Central memory CD4-positive, alpha-beta T cell (primary cell): ENCODE measurements at places on chromosomes 11 and 22.

DNA sequence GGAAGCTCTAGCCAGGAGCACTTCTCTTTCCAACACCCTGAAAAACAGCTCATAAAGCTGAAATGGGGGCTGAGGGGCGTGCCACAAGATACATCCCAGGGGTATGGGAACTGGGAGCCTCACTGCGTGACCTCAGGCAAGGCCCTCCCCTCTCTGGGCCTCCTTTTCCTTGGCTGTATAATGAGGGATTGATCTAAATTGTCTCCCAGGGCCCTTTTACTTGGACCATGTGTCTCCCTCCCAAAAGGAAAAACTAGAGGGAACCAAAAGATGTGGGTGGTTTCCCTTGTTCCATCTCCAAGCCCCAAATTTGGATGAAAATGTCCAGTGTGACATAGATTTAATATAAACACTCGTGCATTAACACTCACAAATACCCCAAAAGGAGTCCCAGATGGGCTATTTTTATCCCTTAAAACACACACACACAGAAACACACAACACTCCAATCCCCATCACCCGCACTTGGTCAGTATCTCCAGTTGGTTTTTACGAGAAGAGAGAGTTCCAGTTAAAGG is 25.9 kb upstream of the SMTN start:
- no peak for DNase-seq

DNA sequence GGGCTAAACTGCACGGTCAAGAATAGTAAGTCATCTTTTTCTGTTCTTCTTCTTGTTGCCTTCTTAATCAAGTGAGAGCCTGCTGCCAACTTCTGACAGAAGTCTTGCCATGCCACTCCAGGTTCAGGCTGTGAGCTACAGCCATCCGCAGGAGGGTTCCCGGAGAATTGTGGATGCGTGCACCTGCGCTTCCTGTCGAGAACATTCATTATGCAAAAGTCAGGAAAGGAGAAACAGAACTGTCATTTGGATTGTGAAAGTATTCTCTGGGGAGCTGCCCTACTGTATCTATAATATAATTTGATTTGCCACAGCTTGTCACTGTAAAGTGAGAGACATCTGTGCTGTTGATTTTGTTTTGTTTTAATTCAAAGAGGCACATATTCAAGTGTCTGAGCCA is 12.3 kb downstream of the IL17RA start:
- DNase-seq = no peak

DNA sequence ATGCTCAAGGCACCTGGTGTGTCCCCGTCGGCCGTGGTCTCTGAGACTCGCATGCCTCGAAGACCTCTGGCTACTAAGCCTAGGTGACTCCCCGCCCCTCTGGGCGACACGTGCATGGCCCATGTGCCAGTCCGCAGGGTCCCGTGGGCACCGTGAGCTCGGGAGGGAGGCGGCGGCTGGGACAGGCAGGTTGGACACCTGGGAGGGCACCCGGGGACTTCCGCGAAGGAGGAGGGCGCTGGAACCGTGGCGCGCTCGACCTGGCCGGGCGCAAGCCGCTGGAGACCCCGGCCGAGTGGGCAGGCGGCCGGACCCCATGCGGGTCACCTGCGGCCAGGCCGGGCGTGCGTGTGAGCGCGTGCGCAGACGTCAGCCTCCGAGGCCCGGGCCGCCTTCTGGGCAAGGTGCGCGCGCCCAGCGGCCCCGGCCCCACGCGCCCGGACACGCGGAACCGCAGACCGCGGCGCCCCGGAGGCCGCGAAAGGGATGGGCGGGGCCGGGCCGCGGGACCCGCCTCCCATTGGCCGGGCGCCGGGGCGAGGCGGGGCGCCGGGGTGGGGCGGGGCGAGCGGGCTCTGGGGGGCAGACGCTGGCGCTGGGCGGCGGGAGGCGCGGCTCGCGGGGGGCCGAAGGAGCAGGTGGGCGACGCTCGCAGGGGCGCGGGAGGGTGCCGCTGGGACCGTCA is 579 bp upstream of the RASD2 start:
- peak; percentile 48 for DNase-seq

- DNase-seq = no peak
Observed at GRCh38 chr11:88312628-88313027, 24.9 kb downstream of the CTSC start.

DNA sequence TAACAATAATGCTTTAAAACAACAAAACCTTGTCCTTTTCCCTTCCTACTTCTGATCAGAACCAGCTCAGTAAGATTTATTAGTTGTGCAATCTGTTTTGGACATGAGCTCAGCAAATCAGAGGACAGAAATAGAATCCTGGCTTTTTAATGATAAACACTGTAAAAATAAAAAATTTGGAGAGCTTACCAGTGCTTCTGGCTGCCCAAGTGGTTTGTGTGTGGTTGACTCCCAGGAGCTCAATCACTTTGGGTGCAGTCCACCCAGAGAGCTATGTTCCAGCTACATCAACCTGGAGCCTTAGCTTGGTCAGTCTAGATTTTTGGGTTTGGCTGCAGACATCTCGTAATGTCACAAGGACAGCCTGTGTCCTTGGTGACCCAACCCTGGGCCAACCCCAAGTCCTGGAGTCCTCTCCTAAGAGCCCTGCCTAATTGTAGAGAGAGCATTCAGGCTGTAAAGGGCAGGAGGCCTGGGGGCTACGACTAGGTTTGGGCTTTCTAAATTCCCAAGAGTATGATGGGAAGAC is 28.5 kb downstream of the CD44 start:
- DNase-seq = no peak

- DNase-seq = no peak
Observed at GRCh38 chr11:71304045-71304444, 51.7 kb upstream of the SHANK2 start.

DNA sequence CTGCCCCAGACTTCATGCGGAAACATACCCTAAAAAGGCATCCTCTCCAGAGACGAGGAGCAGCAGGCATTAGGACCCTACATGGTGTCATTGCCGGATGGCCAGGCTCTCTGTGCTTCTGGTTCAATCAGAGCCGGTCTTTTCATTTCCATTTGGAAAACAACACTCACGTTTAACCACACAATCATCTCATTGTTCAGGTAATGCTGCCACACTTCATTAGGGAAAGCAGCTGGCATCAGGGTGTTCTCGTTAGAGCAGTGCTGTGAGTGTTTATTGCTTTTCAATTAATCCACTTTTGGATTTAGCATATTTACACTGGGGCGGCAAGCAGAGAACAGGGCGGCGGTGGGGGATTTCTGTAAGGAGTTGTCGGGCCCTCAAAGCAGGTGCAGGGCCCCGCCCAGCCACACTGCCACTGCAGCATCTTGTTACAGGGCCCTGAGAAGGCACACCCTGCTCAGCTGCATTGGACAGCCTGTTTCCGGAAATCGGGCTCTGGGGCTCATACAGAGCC is 338.6 kb downstream of the SHANK2 start:
- DNase-seq = no peak

DNA sequence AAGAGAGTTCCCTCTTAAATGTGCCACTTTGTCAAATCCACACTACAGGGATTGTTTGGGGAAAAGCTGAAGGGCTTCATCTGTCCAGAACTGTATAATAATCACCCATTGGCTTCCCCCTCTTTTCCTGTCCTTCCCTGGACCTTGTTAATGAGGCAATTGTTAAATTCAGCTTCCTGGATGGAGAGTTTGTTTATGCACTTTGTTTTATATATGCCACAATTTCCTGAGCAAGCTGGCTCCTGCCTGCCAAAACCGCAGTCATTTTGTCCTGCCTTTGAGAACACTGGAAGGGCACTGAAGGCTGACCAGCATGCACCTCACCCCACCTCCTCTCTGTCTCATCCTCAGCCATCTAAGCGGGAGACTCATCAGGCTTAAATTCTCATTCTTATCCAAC is 86.2 kb downstream of the MSANTD4 start:
- DNase-seq = no peak

DNA sequence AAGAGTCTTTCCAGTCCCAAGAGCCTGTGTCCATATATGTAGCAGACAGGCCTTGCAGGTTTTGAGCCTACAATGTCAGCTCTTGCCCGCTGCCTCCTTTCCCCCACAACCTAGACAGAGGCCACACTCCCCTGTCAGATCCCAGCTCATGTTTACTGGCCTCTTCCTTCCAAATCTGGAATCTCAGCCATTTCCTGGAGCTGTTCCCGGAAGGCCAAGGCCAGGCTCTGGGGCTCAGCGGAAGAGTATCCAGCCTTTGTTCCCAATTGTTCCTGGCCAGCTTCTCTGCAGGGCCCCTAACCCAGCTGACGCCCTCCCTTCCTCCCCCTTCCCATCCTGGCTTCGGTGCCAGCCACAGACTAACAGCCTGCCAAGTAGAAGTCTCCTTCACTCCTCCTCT is 1.0 kb upstream of the ROBO4 start:
- no peak for DNase-seq

DNA sequence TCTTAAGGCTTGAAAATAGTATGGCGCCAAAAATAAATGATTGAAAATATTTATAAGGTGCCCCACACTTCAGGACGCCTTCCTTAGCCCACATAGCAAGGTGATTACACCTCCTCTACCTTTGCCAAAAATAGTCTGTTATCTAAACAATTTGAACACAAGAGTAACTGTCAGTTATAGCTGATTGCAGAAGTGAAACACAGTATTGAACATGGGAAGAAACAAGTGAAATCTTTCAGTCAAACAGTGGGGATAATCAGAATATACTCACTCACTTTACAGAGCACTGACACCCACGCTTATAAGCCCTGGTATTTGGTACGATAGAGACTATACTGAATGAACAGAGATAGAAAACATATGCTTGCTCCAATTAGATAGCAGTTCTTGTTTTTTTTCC is 203.1 kb downstream of the RAB38 start:
- no peak for DNase-seq

DNA sequence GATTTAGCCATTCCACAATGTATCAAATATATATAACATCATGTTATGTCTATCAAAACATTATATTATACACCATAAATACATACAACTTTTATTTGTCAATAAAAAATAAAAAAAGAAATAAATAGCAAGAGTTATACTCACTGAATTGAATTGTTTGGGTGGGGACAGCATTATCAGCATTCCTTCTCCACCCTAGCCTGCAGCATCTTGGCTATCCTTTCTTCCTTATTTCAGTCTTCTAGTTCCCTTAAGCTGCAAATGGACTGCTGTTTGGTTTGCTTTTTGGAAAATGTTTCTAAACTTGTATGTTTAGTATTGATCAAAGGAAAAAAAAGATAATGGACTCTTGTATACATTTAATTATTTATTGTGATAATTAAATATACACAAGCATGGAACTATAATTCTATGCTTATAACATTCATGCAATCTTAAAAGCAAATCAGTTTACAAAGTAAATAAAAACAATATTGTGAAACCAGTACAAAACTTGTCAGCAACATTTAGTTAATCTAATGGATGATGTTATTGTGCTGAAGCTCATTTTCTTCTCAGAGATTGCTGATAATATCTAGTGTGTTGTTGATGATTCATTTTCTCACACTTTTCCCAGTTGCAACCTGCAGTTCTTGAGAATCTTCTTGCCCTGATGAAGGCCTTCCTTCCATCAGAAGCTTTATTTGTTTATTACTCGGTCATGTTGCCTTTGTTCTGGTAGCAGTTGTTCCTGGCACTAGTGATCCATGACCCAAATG is 5.0 kb downstream of the ARHGAP42 start:
- no peak for DNase-seq

DNA sequence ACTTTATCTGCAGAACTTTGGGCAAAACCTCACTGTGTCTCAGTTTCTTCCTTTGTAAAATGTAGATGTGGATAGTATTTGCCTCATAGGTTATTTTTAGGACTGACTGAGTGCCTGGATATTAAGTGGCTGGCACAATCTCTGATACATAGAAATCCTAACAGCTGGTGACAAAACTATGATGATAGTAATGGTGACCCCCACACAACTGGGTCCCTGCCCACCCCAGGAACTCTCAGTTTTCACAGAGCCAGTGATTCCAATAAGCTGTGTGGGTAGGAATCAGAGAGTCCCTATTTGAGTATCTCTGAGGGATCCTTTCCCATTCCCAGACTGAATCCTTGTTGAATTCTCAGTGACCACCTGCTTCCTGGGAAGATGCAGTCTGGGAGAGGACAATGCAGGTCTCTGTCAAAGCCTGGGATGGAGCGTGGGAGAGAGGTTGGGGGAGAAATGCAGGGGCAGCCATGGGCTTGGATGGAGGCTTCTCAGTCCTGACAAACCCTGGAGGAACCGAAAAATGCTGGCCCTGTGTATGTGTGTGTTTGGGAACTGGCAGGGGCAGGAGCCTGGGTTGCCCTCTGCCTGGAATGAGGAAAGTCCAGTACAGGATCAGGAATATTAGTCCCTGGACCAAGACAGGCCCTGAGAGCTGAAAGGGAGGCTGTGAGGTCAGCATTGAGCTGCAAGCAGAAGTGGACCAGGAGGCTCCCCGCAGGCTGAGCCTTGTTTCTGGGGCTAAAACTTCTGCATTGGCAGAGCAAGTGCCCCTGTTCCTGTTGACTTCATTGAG is 6.1 kb upstream of the P2RY6 start:
- no peak for DNase-seq

- no peak for DNase-seq
Observed at GRCh38 chr11:9596926-9597464, 23.5 kb downstream of the WEE1 start.

GRCh38 chr11:122459064-122459463 is 196.5 kb upstream of the UBASH3B start:
- no peak for DNase-seq

- no peak for DNase-seq
Observed at GRCh38 chr22:28560046-28560742, 119.4 kb downstream of the TTC28 start.

GRCh38 chr11:15471048-15471894 is 356.5 kb downstream of the INSC start:
- DNase-seq = no peak

DNA sequence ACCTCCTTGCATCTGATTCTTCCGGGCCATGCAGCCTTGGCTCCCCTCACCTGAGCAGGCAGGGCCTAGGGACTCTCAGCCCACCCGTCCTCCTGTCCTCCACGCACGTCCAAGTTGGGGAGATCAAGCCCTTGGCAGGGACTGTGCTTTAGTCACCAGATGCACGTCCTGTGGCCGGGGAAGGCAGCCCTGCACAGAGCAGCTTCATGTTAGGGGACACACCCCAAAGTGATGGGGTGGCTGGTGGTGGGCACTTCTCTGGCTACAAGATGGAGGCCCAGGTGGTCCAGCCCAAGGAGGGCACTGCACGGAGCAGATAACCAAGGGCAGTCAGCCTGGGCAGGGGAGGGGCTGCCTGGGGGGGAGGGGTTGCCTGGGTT is 1.2 kb downstream of the MUC5B start:
- DNase-seq = no peak

GRCh38 chr11:26608507-26609146 is 36.6 kb upstream of the MUC15 start:
- no peak for DNase-seq

DNA sequence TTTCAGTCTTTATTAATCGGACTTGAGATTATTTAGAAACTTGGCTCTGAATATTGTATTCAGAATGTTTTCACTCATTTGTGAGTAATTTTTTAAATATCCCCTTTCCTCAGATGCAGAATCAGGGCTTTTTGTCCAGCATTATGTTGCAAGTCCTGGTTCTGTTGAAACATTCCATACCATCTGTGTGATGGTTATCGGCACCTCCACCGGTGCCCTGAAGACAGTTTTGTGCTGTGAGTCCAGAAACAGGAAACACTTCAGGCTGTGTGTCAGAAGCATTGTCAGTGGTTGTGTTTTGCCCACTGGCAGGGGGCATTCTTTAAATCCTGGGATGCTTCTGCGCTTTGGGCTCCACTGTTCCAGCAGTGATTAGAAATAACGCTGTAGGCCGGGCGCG is 20.4 kb downstream of the CDPF1 start:
- DNase-seq = no peak

- DNase-seq = peak; percentile 42
Observed at GRCh38 chr22:41532908-41533825, 11.1 kb downstream of the POLR3H start.

- DNase-seq = no peak
Observed at GRCh38 chr22:24040946-24041345, 29.8 kb downstream of the CABIN1 start.

GRCh38 chr11:65692367-65692766 is 19.7 kb upstream of the KAT5 start:
- no peak for DNase-seq
